ENCODE measurements at places on chromosomes 5 and 9.

DNA sequence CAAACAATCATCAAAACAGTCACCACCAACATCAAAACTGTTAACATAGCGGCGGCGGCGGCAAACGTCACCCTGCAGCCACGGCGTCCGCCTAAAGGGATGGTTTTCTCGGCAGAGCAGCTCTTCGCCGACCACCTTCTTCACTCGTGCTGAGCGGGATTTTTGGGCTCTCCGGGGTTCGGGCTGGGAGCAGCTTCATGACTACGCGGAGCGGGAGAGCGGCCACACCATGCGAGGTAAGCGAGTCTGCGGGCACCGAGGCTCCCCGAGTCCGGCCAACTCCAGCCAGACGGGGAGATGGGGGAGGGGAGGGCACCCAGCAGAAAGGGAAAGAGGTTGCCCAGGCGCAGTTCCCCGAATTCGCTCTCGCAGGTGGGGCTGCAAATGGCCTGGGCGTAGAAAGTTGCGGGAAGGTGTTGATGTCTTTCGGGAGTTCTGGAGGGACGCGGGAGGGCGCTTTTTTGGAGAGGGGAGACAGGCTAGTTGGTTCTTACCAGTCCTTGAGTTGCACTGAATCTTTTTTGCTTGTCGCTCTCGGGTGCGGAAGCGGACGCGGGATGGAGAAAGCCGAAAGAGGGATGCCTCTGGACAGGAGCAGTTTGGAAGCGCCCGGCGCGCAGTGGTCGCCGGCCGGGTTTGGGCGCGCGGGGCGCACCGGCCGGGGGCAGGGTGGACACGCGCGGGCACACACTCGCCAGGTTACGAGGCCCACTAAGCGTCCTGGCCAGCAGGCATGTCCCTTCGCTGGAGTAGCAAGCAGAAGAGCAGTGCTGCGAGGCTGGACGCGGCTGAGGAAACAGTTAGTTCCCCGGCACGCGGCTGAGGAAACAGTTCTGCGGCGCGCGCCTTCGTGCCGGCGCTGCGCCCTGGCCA, 849 bp downstream of the RORB start:
- no peak for DNase-seq

DNA sequence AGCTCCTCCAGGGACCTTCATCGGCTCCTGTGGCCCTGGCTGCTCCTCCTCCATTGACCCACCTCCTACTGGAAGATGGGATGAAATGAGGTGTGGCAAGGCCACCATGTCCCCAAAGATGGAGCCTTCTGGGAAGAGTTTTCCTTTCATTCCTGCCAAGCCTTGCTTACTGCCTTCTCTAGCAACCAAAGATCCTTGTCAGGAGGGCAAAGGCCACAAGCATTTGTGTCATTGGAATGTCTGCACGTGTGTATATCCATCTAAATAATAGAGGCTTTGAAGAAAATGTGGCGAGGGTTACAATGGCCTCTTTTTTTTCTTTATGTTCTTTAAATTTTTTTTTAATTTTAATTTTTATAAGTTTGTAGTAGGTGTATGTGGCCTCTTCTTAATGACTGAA, 313.6 kb downstream of the ARHGEF28 start:
- DNase-seq, result no peak

DNA sequence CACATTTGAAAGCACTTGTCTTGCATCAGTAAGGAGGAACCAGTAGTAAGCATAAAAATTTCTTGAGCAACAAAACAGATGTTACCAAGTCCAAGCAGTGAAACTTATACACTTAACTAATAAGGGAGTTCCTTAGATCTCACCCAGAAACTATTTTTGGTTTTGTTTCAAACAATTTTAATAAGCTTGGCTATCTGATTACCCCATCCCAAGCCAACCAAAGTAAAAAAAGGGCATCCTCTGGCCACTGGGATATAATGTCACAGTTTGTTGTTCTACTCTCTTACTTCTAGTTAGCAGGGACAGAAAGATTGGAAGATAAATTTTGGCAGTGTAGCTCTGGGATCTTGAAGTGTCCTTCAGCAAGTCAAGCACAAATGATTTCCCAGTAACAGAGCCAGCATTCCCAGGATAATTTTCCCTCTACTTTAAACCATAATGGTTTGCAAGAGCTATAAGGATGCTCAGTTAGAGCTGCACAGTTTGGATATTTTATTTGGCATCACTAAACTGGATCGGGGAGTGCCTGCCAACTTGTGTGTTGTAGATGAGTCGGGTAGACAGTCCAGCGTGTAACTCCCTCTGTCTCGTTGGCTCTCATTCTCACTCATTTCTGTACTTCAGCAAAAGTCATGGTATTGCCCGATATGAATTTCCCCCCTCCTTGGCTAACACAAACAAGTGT, 161.9 kb upstream of the HMHB1 start:
- DNase-seq, result no peak

DNA sequence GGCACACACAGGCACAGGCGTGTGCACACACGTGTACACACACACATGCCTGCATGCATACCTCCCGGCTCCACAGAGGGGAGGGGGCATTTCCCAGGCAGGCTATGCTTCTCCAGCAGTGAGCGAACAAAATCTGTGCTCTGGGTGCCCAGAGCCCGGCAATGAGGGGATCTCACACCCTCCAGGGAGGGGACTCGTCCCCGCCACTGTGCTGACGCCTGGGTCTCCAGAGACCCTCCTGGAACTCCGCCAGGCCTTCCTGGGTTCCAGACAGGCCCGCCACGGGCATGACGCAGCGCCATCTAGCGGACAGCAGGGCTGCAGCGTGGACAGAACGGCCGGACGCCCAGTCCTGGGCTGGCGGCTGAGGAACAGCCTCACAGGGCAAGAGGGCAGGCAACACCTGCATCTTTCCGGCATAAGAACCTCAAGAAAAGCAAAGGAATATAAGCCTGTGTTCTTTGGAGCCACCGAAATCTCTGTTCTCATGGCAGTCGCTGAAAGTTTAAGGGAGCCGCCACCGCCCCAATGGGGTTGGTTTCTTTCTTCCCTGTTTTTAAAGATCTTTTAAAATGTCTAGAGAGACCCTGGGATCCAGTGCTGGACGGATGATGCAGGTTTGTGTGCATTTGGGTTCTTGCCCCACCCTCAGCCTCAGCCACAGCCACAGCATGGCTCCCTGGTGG, 135.6 kb upstream of the PPP1R26 start:
- peak; percentile 76 for DNase-seq

DNA sequence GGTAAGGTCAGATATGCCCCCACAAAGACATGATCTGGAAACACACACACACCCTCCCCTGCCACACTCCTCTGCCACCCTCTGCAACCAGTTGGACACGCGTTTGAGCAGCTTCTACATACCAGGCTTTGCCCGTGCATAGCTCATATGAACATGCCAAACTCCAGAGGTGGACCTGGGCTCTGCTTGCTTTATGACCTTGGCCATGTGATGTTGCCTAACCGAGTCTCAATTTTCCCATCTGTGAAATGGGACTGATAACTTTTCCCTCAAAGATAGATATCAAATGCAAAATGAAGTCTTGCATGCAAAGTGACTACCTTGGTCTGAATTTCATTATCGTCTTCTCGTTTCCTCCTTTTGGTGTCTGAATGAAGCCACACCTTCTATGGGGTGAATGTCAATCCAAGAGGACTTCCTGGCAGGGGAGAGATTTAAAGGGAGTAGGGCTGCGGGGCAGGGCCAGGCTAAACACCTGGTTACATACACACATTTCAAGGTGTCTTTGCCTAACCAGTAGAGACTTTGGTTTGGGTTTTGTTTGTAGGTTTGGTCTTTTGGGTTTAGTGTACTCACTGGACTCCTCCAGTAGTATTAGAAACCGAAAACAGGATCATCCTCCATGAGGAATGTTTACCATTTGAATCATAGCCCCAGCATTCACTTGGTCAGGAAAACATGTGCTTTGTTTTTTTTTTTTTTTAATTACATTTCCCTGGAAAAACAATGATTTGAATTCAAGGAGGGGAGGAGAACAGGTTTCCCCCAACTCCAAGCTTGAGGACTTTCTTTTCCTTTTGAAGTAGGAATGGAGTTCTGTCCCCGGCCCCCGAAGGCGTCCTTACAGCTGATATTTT, 63.2 kb downstream of the COL27A1 start:
- DNase-seq, result no peak

DNA sequence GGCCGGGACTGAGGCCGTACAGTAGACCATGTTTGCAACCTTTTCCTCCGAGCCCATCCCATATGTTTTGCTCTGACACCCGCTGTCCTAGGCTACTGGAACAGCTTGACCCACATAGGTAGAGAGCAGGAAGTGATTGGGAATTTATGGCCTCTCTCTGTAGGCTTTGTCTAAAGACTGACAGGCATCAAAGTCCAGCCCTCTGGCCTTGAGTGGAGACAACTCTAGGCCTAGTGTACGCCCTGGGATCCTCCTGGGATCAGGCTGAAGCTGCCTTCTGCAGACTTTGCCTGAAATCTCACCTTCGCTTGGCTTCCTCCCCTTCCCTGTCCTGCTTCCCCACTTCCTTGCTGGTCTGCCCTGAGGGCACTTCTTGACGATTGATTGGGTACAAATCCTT, 13.6 kb upstream of the AKNA start:
- DNase-seq, result no peak

DNA sequence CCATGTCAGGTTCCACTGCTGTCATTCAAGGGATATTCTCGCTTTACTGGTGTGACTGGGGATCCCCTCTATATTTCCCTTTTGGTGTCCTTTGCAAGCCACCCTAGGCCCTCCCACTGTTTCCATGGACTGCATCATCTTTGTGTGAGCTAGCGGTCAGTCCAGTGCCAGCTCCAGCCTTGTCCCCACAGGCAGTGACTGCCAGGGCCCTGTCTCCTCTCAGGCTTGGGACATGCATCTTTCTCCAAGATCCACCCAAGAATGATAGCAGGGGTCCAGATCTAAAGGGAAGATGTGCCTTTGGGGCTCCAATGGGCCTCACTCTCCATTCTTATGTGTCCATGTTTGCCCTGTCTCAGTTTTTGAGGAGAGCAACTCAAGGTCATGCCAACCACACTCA, 37.8 kb upstream of the NXNL2 start:
- DNase-seq, result no peak

- peak; percentile 17 for DNase-seq
Observed at GRCh38 chr5:175478384-175479124, at the start of gene SFXN1. SFXN1 (plus strand) TSS chr5:175478560; CDS start chr5:175492104, 13,544 bp downstream.

DNA sequence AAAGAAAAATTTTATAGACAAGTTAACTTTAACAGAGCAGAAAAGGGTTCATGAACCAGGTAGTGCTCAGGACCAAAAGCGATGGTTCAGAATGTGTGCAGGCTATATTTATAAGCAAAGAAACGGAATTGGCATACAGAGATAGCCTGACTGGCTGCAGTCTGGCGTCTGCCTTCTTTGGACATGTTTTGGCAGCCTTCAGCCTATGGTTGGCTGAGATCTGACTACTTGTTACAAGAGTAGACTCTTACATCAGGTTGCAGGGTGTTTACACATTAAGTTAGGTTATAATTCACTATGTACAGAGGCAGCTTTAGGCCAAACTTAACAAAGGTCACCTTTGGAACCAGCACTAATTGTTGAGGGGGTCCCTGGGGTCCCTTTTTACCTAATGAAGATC, 7.0 kb downstream of the NOP16 start:
- DNase-seq, result no peak

GRCh38 chr5:164561933-164562872, 1056.8 kb downstream of the MAT2B start:
- DNase-seq, result no peak

DNA sequence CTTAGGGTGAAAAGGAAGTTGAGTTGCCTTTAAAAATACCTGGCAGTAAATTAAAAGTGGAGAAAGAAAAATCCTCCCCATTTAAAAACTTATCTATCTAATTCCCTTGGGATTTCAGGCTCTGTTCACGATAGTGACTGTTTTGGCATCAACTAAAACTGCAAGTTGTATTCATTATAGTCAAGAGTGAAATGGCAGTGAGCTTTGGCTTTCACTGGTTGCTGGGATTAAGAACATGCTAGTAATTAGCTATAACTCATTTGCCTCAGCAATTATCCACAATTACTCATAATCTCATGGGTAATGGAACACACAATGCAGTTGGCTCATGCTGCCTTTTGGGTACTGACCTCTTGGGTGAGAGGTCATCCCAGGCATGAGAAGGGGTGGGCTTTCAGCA, 250.1 kb downstream of the GAS1 start:
- no peak for DNase-seq

DNA sequence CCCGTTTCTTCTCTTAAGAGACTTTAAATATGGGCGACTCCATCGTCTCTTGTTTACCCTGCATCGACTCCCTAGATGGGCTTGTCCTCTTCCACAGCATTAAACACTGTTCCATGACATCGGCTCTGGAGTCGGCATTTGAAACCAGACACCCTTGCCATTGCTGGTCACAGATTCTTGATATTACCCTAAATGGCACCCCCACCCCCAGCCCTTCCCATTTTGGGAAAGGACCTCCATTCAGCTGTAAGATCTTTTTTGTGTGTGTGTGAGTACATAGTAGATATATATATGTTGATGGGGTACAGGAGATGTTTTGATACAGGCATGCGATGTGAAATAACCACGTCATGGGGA, 51.1 kb upstream of the SH3PXD2B start:
- no peak for DNase-seq

DNA sequence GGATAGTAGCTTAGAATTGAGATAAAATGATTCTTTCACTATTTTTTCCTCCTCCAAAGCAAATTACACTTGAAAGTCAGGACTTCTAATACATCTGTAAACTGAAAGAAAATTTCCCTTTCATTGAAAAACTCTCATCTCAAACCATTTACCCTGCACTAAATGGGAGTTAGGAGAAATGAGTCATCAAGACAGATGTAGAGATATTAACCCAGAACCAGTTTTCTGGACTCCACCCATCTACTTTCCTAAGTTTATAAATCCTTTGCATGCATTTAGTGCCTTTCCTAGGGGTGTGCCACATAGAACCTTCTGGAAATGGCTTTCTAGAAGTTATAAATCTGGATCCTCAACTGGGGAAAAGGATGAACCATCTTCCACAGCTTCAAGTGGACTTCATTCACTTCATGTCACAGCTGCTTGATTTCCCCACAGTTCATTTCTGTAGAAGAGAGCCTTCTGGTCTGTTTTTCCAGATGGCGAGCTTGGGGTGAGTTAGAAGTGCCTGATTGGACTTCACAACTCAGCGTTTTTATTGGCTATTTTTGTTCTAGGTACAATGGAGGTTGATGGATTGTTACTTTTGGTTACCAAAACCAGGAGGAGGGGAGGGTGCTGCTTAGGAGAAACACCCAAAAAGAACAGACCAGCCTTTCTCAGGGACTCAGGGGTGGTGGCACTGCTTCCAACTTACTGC, 72.5 kb upstream of the GPR151 start:
- no peak for DNase-seq

- DNase-seq, result peak; percentile 20
Observed at GRCh38 chr5:146920351-146920881, 41.9 kb upstream of the PPP2R2B start.

DNA sequence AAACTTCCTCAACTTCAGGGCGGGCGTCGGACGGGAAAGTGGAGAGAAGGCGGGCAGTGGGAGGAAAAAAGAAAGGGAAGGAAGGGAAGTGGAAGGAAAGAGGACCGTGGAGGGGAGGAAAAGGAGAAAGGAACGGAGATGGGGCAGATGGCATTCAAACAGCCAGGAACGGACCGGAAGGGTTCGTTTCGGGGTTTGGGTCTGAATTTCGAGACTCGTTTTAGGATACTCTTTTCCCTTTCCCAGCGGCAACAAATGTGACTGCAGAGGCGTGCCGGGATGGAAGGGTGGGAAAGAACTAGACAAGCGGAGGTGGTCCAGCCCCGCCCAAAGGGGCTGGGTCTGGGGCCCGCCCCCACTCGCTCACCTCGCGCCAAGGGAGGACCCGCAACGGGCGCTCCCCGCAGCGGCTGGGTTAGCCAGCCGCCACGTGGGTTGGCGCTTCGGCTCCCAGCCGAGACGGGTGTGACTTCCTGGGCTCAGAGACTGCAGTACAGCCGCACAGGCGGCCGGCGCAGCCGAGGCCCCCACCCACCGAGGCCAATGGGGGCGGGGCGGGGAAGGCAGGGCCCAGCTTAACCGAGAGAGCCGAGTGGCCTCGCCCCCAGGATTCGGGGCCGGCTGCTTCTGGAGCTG, 2.7 kb downstream of the VCAN start:
- no peak for DNase-seq

Data from DMS79 treated with DMSO at 0.1 percent for 48 hours (cell line).